ENCODE measurements at places on chromosomes 6 and 20. TPM values are rescaled to one million over a fixed set of nuclear protein-coding genes. Genes with fewer than 3 reads are reported as not detected.

DNA sequence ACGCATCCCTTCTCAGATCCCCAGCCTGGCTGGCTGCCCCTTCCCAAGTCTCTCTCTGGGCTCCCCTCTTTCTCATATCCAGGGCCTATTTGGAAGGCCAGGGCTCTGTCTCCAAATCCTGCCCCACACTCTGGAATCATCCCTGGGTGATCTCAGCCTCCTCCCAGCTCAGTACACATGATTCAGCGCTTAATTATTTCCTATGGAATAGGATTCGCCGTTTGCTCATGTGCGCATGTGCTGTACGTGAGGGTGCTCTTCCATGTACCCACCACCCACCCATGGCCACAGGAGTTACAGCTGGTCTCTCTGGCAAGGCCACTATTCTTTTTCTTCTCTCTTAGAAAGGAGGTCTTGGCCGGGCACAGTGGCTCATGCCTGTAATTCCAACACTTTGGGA lies 81.7 kb upstream of the FOXP4 start:
- no peak overlapping the region for H3K4me3 ChIP-seq
- H3K36me3 ChIP-seq: no peaks in the 10 kb centered on the region
- H3K27me3 ChIP-seq: peaks cover 60% of the 10 kb centered on the region
- H3K27ac ChIP-seq: no peak overlapping the region
- H3K4me1 ChIP-seq: no peaks in the 10 kb centered on the region
- DNase-seq: no peak

DNA sequence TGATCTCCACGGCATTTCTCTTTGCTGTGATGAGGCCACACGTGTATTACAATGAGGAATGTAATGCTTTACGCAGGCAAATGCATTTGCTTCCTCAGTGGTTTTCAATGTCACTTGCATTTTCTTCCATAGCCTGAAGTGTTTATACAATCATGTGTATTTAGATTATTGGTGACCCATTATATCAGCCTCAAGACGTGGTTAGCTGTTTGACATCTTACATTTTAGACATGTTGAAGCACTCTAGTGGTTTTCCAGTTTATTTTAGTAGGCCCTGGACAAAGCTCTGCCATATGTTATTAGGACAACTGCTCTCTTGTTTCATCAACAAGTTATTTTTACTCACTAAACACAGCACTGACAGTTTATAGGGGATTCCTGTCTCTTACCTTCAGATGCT lies 200.4 kb downstream of the UTRN start:
- DNase-seq: no peak
- H3K27ac ChIP-seq: no peak overlapping the region
- no peaks in the 10 kb centered on the region for H3K27me3 ChIP-seq
- no peak overlapping the region for H3K4me3 ChIP-seq
- H3K36me3 ChIP-seq: peaks cover 30% of the 10 kb centered on the region

Gene KCNQ5
- total RNA-seq: 12.6 TPM

Gene ERGIC3
- 132 TPM for total RNA-seq

DNA sequence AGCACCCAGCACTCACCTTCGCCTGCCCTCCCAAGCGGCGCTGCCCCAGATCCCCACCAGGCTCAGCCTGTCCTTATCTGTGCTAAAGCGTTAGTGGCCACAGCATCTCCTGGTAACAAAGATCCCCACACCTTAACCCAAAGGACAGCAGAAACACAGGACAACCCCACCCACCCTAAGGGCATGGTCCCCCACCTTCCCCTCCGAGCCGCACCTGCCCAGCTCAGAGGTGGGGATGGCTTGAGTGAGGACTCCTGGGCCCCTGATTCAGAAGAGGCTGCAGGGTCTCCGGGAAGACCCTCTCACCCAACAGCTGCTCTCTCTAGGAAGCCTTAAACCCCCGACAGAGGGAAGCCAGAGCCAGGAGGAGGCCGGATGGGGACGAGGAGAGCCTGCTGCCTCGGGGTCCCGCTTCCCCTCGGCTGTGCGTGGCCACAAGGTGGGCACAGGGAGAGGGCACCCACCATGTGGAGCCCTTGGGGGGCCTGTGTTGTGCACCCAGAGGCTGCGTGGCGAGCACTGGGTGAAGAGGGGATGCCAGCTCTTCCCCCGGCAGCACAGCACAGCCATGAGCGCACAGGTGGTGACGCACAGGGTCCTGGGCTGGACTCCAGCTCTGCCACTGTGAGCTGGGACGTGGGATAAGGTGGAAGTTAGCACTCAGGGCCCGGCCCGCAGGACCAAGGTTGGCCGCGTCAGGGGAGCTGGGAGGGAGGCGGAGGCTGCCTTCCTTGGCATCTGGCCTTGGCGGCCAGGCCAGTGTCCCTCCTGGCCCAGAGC lies 31.9 kb upstream of the MRGBP start:
- H3K36me3 ChIP-seq: no peaks in the 10 kb centered on the region
- no peak overlapping the region for H3K27ac ChIP-seq
- peaks cover 2% of the 10 kb centered on the region for H3K27me3 ChIP-seq
- no peak overlapping the region for H3K4me3 ChIP-seq
- no peaks in the 10 kb centered on the region for H3K4me1 ChIP-seq

- no peak for DNase-seq
- no peak overlapping the region for H3K4me3 ChIP-seq
- H3K4me1 ChIP-seq: no peaks in the 10 kb centered on the region
- no peaks in the 10 kb centered on the region for H3K36me3 ChIP-seq
These were observed 31.5 kb upstream of the TGM2 start for GRCh38 chr20:38196592-38196991.

Gene NKX2-2
- not detected for total RNA-seq

DNA sequence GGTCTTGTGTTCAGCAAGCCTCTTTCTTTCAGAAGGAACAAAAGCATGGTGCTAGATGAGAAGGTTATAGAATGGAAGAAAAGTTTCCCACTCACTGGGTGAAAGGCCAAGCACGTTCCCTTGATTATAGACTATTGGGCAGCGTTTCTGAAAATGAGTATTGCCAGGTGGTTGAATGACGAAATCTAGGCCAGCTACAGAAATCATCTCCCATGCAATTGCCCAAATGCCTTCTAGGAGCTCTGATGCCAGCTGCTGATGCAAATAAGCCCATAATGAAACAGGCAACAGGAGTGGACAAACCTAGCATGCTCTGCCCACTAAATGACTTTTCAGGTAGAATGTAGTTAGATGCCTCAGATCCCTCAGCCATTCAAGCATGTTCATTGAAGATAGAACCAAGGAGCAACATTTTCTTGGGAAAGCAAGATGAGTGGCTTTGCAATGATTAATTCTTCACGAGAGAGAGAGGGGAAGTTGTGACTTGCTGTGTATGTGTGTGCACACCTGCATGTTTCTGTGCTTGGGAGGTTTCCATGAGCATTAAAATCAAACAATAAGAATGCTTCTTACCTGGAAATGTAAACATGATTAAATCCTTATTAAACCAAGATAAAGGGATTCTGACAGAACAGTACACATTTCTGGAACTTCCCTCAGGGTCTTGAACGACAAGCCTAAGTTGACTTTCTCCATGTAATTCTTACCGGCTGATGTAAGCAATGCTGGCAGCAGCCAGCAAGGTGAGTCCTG lies 43.6 kb downstream of the ADTRP start:
- DNase-seq: no peak
- peaks cover 42% of the 10 kb centered on the region for H3K4me1 ChIP-seq
- no peak overlapping the region for H3K27ac ChIP-seq
- H3K4me3 ChIP-seq: no peak overlapping the region
- peaks cover 14% of the 10 kb centered on the region for H3K36me3 ChIP-seq

Gene MUC22
- total RNA-seq: not detected

Gene RSPH4A
- total RNA-seq: not detected

Gene SLC35D3
- not detected for total RNA-seq

Gene SLC17A1
- total RNA-seq: not detected

DNA sequence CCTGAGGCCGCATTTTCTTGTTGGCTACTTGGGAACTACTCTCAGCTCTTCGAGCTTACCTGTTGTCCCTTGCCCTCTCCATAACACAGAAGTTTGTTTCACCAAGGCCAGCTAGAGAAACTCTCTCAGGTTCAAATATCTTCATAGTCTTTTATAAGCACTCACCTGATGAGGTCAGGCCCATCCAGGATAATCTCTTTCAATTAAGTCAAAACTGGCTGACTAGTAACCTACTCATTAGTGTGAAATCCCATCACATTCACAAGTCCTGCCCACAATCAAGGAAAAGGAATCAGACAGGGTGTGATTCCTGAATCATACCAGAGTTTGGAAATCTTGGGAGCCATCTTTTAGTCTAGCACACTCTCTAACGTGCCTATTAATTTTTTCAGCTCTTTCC lies 195.2 kb upstream of the HS3ST5 start:
- no peak overlapping the region for H3K27ac ChIP-seq
- no peak for DNase-seq
- H3K27me3 ChIP-seq: no peaks in the 10 kb centered on the region
- no peaks in the 10 kb centered on the region for H3K4me1 ChIP-seq

Gene HS3ST5
- not detected for total RNA-seq

Gene SRMS
- not detected for total RNA-seq

Gene DEFB132
- total RNA-seq: not detected

DNA sequence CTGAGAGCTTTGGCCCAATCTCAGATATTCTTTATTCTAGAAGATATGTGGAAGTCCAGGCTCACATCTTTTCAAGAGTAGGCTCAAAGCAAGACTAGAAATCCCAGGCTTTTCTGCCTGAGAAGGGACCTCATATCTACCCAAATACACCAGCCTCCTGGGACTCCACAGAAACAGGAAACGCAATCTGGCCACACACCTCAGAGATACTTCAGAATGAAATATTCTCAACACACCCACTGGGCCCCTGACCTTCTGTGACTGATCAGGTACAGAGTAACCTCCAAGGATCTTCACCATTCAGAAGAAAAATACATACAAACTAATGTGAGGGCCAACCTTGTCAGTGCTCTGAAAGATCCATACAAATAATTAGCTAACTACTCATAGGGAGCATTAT lies 183.2 kb downstream of the HIVEP2 start:
- H3K4me3 ChIP-seq: no peak overlapping the region
- no peak for DNase-seq
- no peaks in the 10 kb centered on the region for H3K27me3 ChIP-seq

GRCh38 chr6:36065916-36066315 lies 38.3 kb downstream of the MAPK14 start:
- H3K27me3 ChIP-seq: no peaks in the 10 kb centered on the region
- DNase-seq: no peak
- H3K4me1 ChIP-seq: peaks cover 33% of the 10 kb centered on the region
- H3K4me3 ChIP-seq: no peak overlapping the region

- no peaks in the 10 kb centered on the region for H3K36me3 ChIP-seq
- H3K4me3 ChIP-seq: no peak overlapping the region
These were observed 7.7 kb upstream of the JAG1 start for GRCh38 chr20:10681494-10681893.

- no peak for DNase-seq
- H3K4me3 ChIP-seq: no peak overlapping the region
- H3K36me3 ChIP-seq: no peaks in the 10 kb centered on the region
- no peak overlapping the region for H3K27ac ChIP-seq
- H3K27me3 ChIP-seq: peaks cover 22% of the 10 kb centered on the region
- no peaks in the 10 kb centered on the region for H3K4me1 ChIP-seq
These were observed 43.3 kb downstream of the SLC26A8 start for GRCh38 chr6:35980991-35981645.

- no peaks in the 10 kb centered on the region for H3K27me3 ChIP-seq
- peaks cover 8% of the 10 kb centered on the region for H3K4me1 ChIP-seq
- no peaks in the 10 kb centered on the region for H3K36me3 ChIP-seq
- DNase-seq: no peak
These were observed 337.0 kb downstream of the RNGTT start for GRCh38 chr6:88626460-88626859.

DNA sequence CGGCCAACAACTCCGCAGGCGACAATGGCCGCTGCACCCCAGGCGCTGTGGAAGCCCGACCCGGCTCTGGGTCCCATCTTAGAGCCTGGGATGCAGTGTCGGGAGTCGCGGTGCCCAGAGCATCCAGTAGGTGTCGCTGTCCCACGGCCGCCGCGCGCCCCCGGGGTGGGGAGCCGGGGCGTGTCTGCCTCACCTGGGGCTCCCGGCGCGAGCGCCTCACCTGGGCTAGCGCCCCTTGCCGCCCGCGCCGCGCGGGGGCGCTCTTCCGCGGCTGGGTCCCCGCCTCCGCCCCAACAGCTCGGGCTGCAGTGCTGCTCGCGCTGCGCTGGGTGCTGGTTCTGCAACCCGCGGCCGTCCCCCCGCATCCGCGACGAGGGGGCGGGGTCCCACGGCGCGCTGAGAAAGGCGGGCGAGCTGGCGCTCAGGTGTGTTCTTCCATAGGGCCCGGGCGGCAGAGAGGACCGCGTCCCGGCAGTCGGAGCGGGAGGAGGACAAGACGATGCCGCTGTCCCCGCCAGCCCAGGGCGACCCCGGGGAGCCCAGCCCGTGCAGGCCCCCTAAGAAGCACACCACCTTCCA lies at the start of gene CRYBG1:
CRYBG1 (plus strand) TSS at position 308 of the 579 bp plus-strand sequence; CDS start at position 500, 192 bp downstream.
- DNase-seq: peak; percentile 52
- peaks cover 61% of the 10 kb centered on the region for H3K27me3 ChIP-seq
- peak within 1 kb of the TSS; percentile 81 for H3K4me3 ChIP-seq
- H3K36me3 ChIP-seq: no peaks in the 10 kb centered on the region
- H3K4me1 ChIP-seq: peaks cover 10% of the 10 kb centered on the region

Gene PEX3
- 25.0 TPM for total RNA-seq

DNA sequence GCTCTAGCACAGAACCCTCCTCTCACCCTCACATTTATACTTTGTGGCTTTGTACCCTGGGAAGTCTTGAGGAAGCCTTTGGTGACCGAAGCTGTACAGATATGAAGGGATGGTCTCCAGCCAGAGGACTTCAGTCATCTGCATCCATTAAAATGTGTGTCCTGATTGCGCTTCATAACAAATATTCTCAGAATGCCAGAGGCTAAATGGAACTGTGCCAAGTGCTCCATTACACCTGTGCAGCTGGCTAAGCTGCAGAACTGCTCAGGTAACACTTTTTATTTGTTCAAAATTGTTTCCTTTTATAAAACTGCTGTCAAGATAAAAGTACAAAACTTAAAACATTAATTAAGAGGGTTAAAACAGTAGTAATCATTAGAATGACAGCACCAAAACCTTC lies 22.3 kb downstream of the TPBG start:
- no peaks in the 10 kb centered on the region for H3K36me3 ChIP-seq
- H3K4me3 ChIP-seq: no peak overlapping the region
- no peaks in the 10 kb centered on the region for H3K27me3 ChIP-seq
- H3K27ac ChIP-seq: no peak overlapping the region

DNA sequence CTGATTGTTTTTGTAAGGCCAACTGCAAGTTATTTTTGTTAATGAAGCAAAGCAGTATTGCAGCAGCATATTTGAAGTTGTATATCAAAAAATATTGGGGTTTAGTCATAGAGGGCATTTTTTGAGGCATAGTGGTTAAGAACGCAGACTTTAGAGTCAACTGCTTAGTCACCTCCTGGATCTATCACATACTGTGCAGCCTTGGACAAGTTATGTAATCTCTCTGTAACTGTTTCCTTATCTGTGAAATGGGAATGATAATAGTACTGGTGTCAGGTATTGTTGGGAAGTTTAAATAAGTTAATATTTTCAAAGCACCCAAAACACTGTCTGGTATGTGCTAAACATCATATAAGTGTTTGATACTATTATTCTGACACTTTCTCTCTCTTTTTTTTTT lies 27.2 kb upstream of the EFHC1 start:
- DNase-seq: no peak
- peaks cover 9% of the 10 kb centered on the region for H3K27me3 ChIP-seq
- no peaks in the 10 kb centered on the region for H3K36me3 ChIP-seq
- no peak overlapping the region for H3K27ac ChIP-seq

Gene IL17F
- not detected for total RNA-seq

Measured in activated T-helper 1 cell treated with anti-CD3 and anti-CD28 coated beads, Interleukin-12 subunit alpha, Interleukin-12 subunit beta, Interleukin-2, Interleukin-4 antibody, amounts not matched to agents 30 ng/mL and 10 ng/mL and 1 ng/mL, durations not matched to agents 14 hours and 24 hours and 36 hours (primary cell).